ENCODE measurements at places on chromosomes 3 and 15. TPM values are rescaled to one million over a fixed set of nuclear protein-coding genes. Genes with fewer than 3 reads are reported as not detected.

DNA sequence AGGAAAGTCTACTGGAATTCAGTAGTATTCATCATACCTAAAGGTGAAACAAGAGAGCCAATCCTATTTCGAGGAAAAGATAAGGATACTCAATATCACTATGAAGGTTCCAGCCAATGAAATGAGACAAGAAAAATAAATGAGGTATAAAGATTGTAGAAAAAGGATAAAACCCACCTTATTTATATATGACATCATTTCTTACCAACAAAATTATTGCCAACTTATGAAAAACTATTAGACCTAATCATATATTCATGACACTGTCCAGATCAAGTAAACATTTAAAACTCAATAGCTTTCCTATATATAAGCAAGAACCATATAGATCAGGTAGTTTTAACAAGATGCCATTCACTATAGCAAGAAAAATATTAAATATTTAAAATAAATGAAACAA lies 110.4 kb upstream of the NR2E3 start:
- DNase-seq = no peak

GRCh38 chr3:58531555-58531954 lies 5.4 kb downstream of the ACOX2 start:
- DNase-seq = no peak

DNA sequence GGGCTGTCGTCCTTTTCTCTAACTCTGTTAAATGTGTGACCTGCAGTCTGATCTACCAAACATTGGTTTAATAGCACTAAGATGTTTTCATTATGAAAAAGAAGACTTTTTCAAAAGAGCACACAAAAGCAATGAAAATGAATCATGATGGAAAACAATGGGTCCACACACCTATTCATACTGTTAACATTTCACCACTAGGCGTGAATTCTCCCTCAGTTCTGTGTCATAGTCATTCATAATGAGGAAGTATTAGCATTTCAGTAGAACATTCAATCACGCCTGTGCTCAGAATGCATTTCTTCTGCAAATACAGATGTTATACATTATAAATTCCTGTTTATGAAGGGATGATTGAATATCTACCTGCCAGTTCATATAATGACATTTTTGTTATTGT lies 35.9 kb downstream of the EIF4E3 start:
- no peak for DNase-seq

GRCh38 chr3:94626573-94626972 lies 563.7 kb downstream of the NSUN3 start:
- no peak for DNase-seq

The NOX5 gene
- polyA plus RNA-seq = 0.73 TPM

Data from renal pelvis (tissue), 12 donors.